ENCODE measurements at places on chromosomes 4 and X. TPM values are rescaled to one million over a fixed set of nuclear protein-coding genes. Genes with fewer than 3 reads are reported as not detected.

DNA sequence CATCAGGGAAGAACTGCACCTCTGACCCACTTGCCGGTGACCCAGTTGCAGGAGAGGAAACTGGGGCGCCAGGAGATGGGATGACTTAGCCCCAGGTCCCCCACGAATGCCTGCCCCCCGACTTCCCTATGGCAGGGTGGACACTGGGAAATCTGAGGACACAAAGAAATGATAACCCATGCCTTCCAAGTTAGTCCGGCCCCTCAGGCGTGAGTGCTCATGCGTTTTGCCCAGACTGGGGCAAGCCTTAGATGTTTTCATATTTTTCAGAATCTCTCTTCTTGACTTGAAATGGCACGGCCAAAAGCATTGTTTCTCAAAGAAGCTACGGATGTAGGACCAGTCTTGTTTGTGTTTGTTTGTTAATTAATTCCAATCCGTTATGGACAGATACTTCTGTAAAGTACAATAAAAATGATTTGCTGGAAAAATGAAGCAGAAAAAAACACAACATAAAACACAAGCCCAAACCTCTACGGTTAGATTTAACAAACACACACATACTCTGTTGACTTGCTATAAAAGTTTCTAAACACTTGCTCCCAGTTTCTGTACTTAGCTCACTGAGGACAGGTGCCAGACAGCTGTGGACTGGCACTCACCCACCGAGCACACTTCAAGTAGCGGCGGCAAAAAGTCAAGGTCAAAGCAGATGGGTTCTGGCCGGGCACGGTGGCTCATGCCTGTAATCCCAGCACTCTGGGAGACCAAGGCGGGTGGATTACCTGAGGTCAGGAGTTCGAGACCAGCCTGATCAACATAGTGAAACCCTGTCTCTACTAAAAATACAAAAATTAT is 341.5 kb downstream of the BCOR start:
- peak overlapping the region; percentile 30 for H3K27ac ChIP-seq
- H3K4me1 ChIP-seq = peaks cover 12% of the 10 kb centered on the region
- no peaks in the 10 kb centered on the region for H3K36me3 ChIP-seq
- H3K4me3 ChIP-seq = no peak overlapping the region
- DNase-seq = no peak
- no peaks in the 10 kb centered on the region for H3K27me3 ChIP-seq

- H3K36me3 ChIP-seq = no peaks in the 10 kb centered on the region
- no peak overlapping the region for H3K4me3 ChIP-seq
- H3K27me3 ChIP-seq = no peaks in the 10 kb centered on the region
- no peak overlapping the region for H3K27ac ChIP-seq
Measured at GRCh38 chr4:83850435-83850834, 314.5 kb downstream of the GPAT3 start.

GRCh38 chrX:110509755-110510532 is 151.3 kb downstream of the RTL9 start:
- no peaks in the 10 kb centered on the region for H3K27me3 ChIP-seq
- DNase-seq = no peak
- no peaks in the 10 kb centered on the region for H3K4me1 ChIP-seq
- H3K4me3 ChIP-seq = no peak overlapping the region

The APBB2 gene
- total RNA-seq = 68.8 TPM

DNA sequence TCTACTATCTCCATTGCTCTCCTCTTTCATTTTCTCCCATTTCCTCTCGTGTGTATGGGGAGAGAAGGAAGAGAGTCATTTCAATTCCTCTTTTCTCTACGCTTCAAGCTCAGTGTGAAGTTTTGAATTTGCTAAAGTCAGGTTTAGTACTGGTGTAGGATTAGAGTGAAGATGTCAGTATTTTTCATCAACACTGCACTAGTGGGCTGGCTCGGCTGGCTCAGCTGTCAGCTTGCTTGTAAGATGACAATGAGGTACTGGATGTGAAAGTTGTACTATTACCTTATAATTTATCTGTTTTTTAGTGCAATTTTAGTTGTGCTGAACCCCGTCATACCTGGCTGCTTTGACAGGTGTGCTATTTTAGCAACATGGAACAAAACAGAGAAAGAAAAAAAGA is 2.1 kb upstream of the SH2D1A start:
- DNase-seq = no peak
- no peak overlapping the region for H3K27ac ChIP-seq
- no peaks in the 10 kb centered on the region for H3K36me3 ChIP-seq
- H3K4me1 ChIP-seq = no peaks in the 10 kb centered on the region
- H3K4me3 ChIP-seq = no peak overlapping the region

- no peaks in the 10 kb centered on the region for H3K27me3 ChIP-seq
- no peak overlapping the region for H3K4me3 ChIP-seq
- H3K27ac ChIP-seq = no peak overlapping the region
- no peak for DNase-seq
- H3K36me3 ChIP-seq = no peaks in the 10 kb centered on the region
Measured at GRCh38 chr4:99490286-99490685, 20.5 kb upstream of the C4orf17 start.

DNA sequence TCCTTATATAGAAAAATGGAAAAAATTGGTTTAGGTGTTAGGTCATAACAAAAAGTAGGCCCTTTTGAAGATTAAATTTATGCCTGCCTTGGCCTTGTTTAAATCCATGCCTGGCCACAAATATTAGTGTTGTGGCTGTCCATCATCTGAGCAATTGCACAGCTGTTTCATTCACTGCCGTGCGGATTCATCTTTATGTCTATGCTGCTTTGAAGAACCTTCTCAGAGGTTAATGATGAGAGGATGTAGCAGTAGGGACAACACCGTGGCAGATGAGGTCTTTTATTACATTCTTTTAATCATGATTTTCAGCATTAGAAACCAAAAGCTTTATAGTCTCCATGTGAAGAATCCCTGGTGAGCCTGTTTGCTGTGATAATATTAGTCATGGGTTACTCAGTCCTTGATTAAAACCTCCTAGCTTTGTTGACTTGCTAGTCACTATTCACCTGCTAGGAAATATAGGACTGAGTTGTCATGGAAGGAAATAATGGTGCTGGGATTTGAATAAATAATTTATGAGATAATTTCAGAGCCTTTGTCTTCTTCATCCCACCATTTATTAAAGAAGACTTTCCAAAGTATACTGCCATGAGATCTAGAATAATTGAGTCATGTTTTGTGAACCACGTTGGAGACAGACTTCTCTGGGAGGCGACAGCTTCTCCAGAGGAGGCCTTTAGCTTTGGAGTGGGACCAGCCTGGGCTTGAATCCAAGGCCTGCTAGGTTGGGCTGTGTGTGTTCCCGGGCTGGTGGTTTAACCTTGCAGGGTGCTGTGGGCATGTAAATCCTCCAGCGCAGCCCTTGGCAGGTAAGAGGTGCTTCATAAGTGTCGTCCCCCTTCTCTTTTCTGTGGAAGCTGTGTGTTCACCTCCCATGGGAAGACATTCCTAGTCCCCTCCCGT is 53.5 kb downstream of the PTTG2 start:
- peaks cover 9% of the 10 kb centered on the region for H3K4me1 ChIP-seq
- H3K27me3 ChIP-seq = no peaks in the 10 kb centered on the region
- no peak overlapping the region for H3K27ac ChIP-seq
- DNase-seq = no peak
- no peak overlapping the region for H3K4me3 ChIP-seq

DNA sequence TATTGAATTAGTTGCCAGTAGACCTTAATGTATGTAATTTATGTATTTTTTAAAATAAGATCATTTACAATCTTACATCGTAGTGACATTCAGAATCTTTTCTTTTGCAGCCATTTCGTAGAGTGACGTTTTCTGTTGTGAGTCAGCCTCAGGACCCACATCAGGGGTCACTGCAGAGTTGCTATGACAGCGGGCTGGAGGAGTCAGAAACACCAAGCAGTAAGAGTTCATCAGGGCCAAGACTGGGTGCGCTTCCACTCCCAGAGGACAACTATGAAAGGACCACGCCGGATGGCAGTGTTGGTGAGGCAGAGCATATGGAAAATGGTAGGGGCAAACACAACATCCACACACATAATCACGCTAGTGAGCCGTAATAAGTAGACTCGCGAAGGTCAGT is 199.9 kb downstream of the PCDH7 start:
- no peaks in the 10 kb centered on the region for H3K36me3 ChIP-seq
- H3K27ac ChIP-seq = no peak overlapping the region
- DNase-seq = no peak
- H3K4me3 ChIP-seq = no peak overlapping the region

DNA sequence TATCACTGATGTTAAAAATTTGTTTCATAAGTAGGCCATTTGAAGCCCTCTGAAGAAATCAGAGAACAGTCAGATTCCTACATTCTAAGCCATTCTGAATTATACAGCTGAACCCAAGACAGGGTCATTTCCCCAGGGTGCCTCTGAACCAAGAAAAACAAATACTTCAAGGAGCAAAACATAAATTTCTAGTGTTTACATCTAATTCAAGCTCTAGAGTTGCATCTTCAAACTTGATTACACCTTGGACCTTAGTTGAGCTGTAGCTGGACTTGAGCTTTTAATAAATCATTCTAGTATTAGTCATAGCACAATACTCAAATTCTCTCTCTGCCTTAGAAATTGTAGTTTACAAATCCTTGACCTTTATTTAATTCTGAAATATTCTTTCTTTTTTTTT is 87.6 kb upstream of the IL15 start:
- H3K4me1 ChIP-seq = no peaks in the 10 kb centered on the region
- H3K4me3 ChIP-seq = no peak overlapping the region
- H3K27me3 ChIP-seq = no peaks in the 10 kb centered on the region
- DNase-seq = no peak

GRCh38 chr4:8176547-8177399 is 18.2 kb upstream of the ABLIM2 start:
- H3K4me1 ChIP-seq = no peaks in the 10 kb centered on the region
- no peak overlapping the region for H3K4me3 ChIP-seq
- no peak for DNase-seq
- H3K36me3 ChIP-seq = no peaks in the 10 kb centered on the region
- no peaks in the 10 kb centered on the region for H3K27me3 ChIP-seq
- no peak overlapping the region for H3K27ac ChIP-seq

DNA sequence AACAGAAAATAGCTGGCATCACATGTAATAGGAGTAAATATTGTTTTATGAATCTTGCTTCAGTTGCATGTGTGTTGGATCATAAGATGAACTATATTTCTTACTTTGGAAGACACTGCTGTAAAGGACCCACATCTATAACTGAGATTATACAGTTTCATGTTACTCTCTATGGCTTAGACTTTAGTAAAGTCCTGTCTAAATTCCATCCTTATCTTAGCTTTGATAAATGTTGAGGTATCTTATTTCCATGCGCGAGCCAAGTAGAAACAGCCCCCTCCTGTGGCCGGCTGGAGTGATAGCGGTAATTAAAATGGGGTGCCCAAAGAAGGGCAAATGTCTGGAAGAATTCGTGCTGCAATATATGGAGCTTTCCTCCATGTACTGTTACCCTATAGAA is 43.0 kb downstream of the CCDC158 start:
- DNase-seq = no peak
- no peak overlapping the region for H3K4me3 ChIP-seq
- no peaks in the 10 kb centered on the region for H3K36me3 ChIP-seq
- no peaks in the 10 kb centered on the region for H3K4me1 ChIP-seq
- H3K27me3 ChIP-seq = no peaks in the 10 kb centered on the region

DNA sequence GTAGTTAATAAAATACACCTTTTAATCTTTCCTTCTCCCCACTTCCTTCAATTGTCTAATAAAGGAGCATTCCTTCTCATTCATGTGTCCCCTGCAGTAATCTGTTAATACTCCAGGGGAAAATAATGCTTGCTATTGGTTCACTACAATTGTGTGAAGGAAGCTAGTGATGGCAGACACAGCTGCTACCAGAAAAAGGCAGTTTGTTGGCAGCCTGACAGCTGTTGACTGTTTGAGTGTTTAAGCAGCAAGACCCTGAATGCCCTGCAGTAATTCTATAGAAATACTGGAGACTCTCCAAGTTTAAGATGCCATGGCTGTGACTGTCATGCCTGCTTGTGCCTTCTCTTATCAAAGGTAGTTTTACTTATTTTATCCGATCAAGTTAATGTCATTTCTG is 359.5 kb downstream of the C4orf33 start:
- H3K36me3 ChIP-seq = no peaks in the 10 kb centered on the region
- H3K4me1 ChIP-seq = no peaks in the 10 kb centered on the region
- no peaks in the 10 kb centered on the region for H3K27me3 ChIP-seq
- no peak overlapping the region for H3K27ac ChIP-seq
- no peak for DNase-seq
- H3K4me3 ChIP-seq = no peak overlapping the region

- H3K27ac ChIP-seq = no peak overlapping the region
- H3K4me3 ChIP-seq = no peak overlapping the region
- DNase-seq = peak; percentile 82
- no peaks in the 10 kb centered on the region for H3K27me3 ChIP-seq
- H3K4me1 ChIP-seq = no peaks in the 10 kb centered on the region
Measured at GRCh38 chr4:5143306-5143861, 92.1 kb downstream of the STK32B start.

DNA sequence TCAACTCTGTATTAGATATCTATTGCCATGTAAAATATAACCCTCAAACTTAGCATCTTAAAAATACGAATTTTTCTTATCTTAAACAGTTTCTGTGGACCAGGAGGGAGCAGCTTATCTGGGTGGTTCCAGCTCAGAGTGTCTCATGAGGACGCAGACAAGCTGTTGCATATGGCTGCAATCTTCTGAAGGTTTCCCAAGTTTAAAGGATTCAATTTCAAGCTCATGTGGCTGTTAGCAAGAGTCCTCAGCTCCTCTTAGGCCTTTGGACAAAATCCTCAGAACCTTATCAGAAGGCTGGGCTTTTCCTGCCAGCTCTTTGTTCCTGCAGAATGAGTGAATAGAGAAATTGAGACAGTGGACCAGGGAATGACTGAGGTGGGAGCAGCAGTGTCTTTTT is 2.8 kb upstream of the CTSO start:
- no peak for DNase-seq
- no peak overlapping the region for H3K27ac ChIP-seq
- H3K4me3 ChIP-seq = no peak overlapping the region
- H3K36me3 ChIP-seq = no peaks in the 10 kb centered on the region
- H3K4me1 ChIP-seq = peaks cover 16% of the 10 kb centered on the region

The HMX1 gene
- not detected for total RNA-seq

DNA sequence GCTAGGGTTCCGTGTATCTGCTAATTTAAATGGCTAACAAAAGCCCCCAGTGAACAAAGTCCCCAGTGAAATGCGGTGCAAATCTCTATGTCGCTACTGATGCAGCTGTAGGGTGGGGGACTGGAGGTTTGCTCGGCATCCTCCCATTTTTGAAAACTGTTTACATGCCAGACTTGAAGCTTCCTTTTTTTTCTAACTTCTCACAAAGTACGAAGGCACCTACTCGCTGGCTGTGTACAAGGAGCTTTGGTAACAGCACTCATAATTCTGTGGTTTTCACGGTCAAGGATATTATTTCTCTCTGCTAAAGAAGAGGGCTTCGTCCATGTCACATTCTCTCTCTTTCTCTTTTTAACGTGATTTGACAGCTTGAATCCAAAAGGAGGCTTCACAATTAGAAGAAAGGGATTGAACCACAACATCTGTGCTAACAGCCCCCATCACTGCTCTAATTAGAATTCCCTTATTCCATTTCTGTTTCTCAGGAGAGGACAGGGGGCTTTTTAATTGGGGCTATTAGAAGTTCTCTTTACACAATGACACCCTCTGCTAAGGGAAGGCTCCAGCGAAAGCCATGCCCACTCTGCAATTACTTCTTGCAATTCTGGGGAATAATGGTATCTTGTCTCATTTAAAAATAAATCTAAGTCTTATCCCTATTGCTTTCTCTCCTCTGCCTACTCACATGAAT is 46.7 kb downstream of the TMEM156 start:
- H3K27me3 ChIP-seq = no peaks in the 10 kb centered on the region
- no peaks in the 10 kb centered on the region for H3K36me3 ChIP-seq
- no peak overlapping the region for H3K27ac ChIP-seq
- H3K4me3 ChIP-seq = no peak overlapping the region

- no peaks in the 10 kb centered on the region for H3K36me3 ChIP-seq
- peaks cover 31% of the 10 kb centered on the region for H3K4me1 ChIP-seq
- DNase-seq = no peak
Measured at GRCh38 chrX:40013266-40014195, 84.2 kb downstream of the BCOR start.

All from vagina (tissue), 2 donors.